NCI-H2029 (cell line): ENCODE measurements at places on chromosomes 3 and 15.

GRCh38 chr3:73695841-73696240 lies 71.1 kb upstream of the PDZRN3 start:
- no peak for DNase-seq

- no peak for DNase-seq
Observed at GRCh38 chr15:39641191-39641889, 60.5 kb downstream of the THBS1 start.

- peak; percentile 18 for DNase-seq
Observed at GRCh38 chr15:80804970-80805495, 25.9 kb downstream of the CEMIP start.

DNA sequence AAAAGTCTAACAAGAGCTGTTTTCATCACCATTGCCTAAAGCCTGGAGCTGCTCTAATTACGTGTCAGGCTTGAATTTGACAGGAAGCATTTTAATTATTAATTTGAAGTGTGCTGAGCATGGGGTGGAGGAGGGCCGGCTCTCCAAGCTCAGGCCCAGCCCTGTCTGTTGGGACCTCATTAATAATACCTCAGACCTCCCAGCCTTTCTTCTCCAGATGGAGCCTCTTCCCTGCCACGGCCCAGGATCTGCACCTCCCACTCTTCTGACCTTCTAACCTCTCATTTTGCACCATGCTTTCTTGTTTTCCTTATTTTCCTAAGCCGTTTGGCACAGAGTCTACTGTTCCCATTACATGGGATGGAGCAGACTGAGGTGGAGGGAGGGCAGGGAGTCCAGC lies 30.0 kb downstream of the INSYN1 start:
- no peak for DNase-seq

DNA sequence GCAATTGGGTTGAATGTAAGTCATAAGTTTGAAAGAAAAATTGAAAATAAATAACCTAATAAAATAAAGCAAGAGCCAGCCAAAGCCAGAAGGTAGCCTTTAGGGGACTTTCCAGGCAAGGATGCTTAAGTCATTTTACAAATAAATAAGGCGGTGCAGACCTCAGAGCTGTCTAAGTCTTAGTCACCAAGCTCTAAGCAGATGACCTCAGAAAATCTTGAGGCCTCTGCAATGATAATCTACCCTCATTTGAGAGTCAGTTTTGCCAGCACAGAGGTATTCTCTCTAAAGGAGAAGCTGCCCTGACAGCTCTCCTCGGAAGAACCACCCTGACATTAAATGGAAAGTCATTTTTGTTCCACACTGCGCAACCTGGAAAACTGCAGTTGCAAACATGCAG lies 113.9 kb downstream of the OXNAD1 start:
- DNase-seq = no peak

GRCh38 chr3:182108371-182108770 lies 396.6 kb downstream of the SOX2 start:
- DNase-seq = no peak

DNA sequence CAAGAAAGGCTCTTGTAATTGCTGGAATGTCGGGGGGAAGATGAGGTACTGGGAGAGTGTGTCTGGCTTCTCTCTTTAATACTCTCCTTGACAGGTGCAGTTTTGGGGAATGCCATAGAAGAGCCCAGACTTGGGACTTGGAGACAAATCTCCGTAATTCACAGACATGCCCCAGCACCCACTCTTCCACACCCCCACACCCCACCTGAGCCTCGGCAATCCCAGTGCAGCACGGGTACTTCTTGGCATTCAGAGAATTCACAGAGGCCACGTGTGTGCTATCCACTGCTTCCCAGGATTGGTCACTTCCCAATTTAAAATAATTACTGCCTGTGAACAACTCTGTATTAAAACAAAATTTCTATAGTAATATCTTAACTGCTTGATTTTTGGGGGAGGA lies 43.9 kb downstream of the TRIM71 start:
- DNase-seq = no peak

GRCh38 chr3:51908026-51908425 lies 4.9 kb upstream of the IQCF1 start:
- DNase-seq = no peak

DNA sequence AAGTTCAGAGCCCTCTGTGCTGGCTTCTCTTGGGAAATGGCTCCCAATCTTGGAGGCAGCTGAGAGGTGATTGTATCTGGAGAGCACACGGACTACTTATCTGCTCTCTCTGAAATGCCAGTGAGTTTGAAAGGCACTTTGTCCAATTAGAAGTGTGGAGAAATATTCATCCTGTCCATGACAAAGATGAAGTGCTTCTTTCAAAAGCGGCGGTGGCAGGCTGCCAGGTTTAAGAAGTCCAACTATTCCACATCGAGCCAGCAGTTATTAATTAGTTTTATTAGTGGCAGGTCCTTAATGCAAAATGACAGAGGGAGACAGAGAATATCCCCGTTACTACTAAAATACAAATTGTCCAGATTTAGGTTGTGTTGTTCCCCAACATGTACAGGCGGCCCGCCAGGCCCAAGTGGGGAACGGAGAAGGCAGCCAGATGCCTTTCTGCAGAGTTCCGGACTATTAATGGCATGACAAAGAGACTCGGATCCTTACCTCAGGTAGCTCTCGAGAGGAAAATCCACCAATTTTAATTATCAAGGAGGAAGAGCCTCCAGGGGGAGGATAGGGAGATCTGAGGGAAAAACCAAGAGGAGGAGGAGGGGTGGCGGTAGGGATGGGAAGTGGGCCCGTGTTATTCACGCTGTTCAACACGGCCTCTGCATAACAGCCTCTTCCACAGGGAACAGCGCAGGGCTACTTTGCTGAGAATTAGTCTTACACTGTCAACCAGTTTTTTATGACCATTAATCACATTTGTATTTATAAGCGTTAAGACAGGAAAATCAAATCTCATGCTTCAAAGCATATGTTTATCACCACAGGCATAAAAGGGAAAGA lies 42.0 kb downstream of the RORA start:
- DNase-seq = no peak

DNA sequence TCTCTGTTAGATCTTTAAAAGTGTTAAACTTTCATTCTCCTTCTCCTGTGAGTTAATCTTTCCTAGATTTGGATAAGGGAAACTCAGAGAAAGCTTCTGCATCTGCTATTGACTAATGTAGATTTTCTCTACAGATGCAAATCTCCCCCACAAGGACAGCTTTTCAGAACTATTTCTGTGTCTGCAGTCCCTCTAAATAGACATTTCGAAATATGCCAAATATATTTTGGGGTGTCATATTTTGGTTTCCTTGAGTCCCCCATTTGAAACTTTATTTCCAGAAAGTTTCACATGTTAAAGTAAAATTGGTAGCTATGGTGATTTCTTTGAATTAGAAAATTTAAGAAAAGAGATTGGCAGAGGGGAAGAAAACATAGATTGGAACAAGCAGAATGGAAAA lies 852.3 kb upstream of the ALCAM start:
- no peak for DNase-seq

DNA sequence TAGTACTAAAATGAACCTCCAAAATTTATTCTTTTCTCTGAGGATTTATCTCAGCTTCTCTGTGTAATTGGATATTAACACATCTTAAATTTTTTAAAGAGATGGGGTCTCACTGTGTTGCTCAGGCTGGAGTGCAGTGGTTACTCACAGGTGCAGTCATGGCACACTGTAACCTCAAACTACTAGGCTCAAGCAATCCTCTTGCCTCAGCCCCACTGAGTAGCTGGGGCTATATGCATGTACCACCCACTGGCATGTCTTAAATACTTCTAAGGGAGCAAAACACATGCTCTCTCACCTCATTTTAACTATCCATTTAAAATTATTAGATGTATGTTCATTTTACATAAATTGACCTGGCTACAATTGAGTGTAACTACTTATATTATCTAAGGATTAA lies 11.3 kb upstream of the TMEM87A start:
- no peak for DNase-seq

- DNase-seq = no peak
Observed at GRCh38 chr3:127342735-127343134, 54.9 kb upstream of the PRR20G start.

- DNase-seq = no peak
Observed at GRCh38 chr3:127105587-127105986, 87.3 kb upstream of the PRR23E start.

DNA sequence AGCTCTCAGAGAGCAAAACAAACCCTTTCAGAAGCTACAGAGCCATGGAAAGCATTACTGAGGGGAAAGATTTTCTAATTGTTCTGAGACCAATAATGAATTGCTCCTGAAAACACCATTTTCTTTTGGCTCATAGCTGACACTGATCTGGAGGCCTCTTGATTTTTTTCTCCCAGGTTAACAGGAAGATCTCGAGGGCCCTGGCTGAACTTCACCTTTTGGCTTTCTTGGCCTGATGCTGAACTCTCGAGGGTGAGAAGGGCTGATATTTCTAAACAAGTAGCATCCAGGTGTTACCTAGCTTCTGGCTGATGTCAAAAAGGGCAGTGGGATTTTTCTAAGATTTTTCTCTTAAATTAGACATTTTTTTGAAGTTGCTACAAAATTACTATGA lies 19.9 kb upstream of the NFKBIZ start:
- no peak for DNase-seq

GRCh38 chr3:56189536-56189935 lies 278.7 kb downstream of the ERC2 start:
- DNase-seq = no peak

DNA sequence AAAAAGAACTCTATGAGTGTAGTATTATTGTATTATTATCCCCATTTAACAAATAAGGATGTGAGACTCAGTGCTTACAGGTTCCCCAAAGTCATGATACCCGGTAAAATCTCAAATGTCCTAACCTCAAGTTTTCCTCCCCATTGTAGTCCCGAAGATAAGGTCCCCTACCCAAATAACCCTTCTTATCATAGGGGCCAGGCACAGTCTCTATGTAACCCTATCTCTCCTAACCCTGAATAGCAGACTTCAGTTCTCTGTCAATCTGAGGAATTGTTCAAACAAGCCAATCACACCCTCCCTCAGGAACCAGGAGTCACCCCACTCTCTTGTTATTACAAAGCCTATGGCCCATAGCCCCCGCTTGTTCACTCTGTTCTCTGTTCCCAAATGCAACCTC lies 10.5 kb upstream of the SUSD5 start:
- no peak for DNase-seq

GRCh38 chr15:64361259-64361658 lies 5.3 kb upstream of the CSNK1G1 start:
- no peak for DNase-seq

- no peak for DNase-seq
Observed at GRCh38 chr3:30586096-30586805, 20.1 kb upstream of the TGFBR2 start.

DNA sequence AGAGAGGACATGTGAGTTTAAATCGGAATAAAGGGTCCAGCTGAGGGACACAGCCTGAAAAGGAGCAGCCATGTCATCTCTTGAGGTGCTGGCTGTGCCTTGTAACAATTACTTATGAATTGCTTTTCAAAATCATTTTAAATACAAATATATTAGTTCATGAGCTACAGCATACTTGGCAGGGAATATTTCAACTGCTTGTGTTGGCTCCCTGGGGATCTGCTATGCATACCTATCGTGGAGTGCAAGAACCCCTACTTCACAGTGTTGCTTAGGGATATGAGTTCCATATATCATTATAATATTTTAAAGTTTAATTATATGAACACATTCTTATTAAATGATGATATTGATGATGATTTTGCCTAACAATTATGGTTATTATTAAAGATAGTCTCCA lies 19.1 kb upstream of the P2RY14 start:
- DNase-seq = no peak

DNA sequence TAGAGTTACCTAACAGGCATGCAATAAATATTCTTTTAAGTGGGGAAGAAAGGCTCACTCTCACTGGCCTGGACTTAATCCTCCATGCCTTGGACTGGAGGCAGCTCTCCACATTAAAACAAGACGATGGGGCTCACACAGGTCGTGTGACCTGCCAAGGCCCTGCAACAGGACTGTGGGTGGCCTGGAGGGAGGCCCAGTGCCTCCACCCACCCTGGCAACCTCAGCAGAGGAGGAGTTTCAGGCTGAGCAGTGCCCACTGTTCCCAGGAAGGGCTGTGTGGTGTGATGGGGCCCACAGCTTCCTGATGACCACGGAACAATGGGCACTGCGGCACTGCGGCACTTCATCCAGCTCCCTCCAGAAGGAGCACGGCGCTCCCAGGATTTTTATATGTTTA lies 5.5 kb downstream of the UROC1 start:
- DNase-seq = no peak

- no peak for DNase-seq
Observed at GRCh38 chr3:26590919-26591484, 31.6 kb upstream of the LRRC3B start.

GRCh38 chr15:64216196-64216595 lies 53.4 kb upstream of the PPIB start:
- no peak for DNase-seq

- no peak for DNase-seq
Observed at GRCh38 chr15:75095594-75095993, 72.2 kb downstream of the PPCDC start.

DNA sequence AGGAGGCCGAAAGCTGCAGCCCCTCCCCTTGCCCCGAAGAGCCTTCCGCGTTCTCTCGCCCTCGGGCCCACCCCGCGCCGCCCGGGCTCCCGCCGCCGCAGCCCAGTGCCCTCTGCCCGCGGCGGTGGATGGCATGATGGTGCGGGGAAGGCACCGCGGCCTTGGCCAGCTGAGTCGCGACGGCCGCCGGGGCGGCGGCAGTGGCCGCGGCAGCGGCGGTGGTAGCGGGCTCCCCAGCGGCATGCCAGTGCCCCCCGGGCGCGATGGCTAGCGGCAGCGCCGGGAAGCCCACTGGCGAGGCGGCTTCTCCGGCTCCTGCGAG lies 1.2 kb downstream of the TLNRD1 start:
- no peak for DNase-seq

- no peak for DNase-seq
Observed at GRCh38 chr15:27418726-27419125, 447.7 kb downstream of the GABRG3 start.

GRCh38 chr15:26590676-26591075 lies 182.2 kb downstream of the GABRB3 start:
- no peak for DNase-seq

GRCh38 chr15:40044717-40045571 lies 6.0 kb upstream of the SRP14 start:
- DNase-seq = peak; percentile 63

DNA sequence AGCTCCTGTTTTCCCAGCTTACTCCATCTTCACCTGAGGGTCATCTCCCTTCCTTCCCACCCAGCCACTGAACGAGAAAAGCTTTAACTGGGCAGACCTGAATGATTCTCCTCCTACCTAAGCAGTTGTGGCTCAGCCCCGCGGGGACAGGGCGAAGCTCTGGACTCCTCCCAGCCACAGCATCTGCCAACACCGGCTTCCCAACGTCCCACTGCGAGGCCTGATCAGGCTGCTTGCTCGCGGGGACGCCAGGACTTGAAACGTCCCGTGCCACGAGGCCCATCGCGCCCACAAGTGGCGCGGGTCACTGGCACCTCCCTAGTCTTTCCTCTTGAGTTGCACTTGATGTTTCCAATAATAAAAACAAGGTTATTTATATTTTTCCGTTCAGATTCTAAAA lies at the start of gene SPATA16:
Gene SPATA16, minus strand, starts transcription at position 250 of the 400 bp plus-strand sequence. CDS start 23,504 bp downstream, outside the sequence.
- DNase-seq = no peak

- no peak for DNase-seq
Observed at GRCh38 chr3:18401300-18401961, 23.7 kb downstream of the SATB1 start.

- no peak for DNase-seq
Observed at GRCh38 chr3:15207836-15208504, 1.9 kb downstream of the CAPN7 start.
